ENCODE measurements at places on chromosomes 1 and 21. TPM values are rescaled to one million over a fixed set of nuclear protein-coding genes. Genes with fewer than 3 reads are reported as not detected.

DNA sequence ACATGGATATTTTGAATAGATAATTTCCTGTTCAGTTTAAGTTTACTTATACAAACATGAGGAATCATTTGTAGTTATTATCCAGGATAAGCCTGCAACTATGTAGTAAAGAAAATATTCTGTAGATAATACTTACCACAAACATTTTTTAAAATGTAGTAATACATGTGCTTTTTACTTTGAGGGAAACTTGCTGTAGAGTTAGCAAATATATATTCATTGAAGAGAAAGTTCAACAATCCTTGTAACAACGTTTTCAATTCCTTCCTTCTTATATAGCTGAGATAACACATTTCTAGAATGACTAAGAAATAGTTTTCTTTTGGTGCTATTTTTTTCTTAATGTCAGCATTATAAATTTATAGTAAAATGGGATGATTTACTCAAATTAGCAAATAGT lies 664.6 kb upstream of the ADAMTS5 start:
- no peak overlapping the region for H3K27ac ChIP-seq
- no peaks in the 10 kb centered on the region for H3K27me3 ChIP-seq
- no peaks in the 10 kb centered on the region for H3K4me1 ChIP-seq
- H3K4me3 ChIP-seq, result no peak overlapping the region

GRCh38 chr1:117830222-117830621 lies 99.2 kb downstream of the GDAP2 start:
- DNase-seq, result no peak
- peaks cover 2% of the 10 kb centered on the region for H3K36me3 ChIP-seq
- no peak overlapping the region for H3K27ac ChIP-seq
- H3K27me3 ChIP-seq, result no peaks in the 10 kb centered on the region

DNA sequence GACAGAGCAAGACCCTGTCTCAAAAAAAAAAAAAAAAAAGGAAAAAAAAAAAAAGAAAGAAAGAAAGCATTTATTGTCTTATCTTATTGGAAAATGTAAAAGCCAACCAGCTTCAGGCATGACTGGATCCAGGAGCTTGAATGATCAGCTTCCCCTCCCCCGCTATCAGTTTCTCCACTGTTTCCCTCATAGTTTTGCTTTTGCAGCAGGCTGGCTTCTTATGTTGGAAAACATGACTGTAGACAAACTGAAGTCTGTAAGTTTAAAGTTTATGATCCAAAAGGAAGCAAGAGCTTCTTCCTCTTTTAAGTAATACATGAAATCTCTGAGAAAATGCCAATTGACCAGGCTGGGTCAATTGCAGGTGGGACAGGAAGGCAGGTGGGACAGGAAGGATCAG lies 52.2 kb downstream of the FHAD1 start:
- no peak overlapping the region for H3K4me3 ChIP-seq
- no peaks in the 10 kb centered on the region for H3K36me3 ChIP-seq
- H3K27ac ChIP-seq, result no peak overlapping the region

DNA sequence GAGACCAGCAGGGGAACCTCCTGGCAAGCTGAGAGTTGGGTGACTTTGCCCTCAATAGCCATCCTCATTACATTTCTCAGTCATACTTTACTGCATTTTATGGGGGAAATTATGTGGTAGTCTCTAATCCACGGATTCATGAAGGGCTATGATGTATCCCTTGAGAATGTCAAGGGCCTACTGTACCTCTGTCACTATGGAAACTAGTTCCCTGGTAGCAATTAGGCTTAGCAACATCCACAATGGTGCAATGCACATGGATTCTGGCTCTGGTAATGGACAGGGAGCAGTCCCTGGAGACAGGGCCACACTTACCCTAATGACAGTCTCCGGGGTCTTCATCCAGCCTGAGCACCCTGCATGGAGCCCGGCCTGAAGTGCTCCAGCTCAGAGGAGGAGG lies 26.5 kb downstream of the LRRN2 start:
- DNase-seq, result no peak
- H3K4me3 ChIP-seq, result no peak overlapping the region
- H3K27me3 ChIP-seq, result no peaks in the 10 kb centered on the region
- H3K36me3 ChIP-seq, result no peaks in the 10 kb centered on the region

GRCh38 chr21:35579520-35580293 lies 480.6 kb downstream of the SETD4 start:
- H3K36me3 ChIP-seq, result no peaks in the 10 kb centered on the region
- DNase-seq, result no peak
- H3K27ac ChIP-seq, result no peak overlapping the region
- H3K4me3 ChIP-seq, result no peak overlapping the region

DNA sequence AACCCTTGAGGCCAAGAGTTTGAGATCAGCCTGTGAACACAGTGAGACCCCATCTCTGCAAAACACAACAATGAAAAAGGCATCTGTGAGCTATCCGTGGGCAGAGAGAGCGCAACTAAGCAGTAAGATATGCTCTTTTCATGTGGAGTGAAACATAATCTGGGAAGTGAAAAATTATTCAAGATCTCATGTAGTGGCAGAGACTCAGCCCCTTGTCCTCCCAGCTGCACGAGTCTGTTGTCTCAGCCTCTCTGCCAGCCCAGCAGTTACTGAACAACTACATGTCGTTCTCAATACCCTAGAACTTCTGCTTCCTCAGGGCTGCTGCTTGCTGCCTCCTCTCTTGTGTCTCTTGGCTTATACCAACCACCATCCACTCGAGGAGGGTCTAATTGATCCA lies 61.3 kb upstream of the WDR26 start:
- H3K36me3 ChIP-seq, result no peaks in the 10 kb centered on the region
- DNase-seq, result peak; percentile 58
- H3K4me1 ChIP-seq, result no peaks in the 10 kb centered on the region
- H3K27ac ChIP-seq, result no peak overlapping the region
- H3K4me3 ChIP-seq, result no peak overlapping the region

GRCh38 chr1:246595146-246595545 lies 28.9 kb downstream of the CNST start:
- H3K27ac ChIP-seq, result no peak overlapping the region
- H3K4me3 ChIP-seq, result no peak overlapping the region
- no peaks in the 10 kb centered on the region for H3K27me3 ChIP-seq
- H3K4me1 ChIP-seq, result no peaks in the 10 kb centered on the region

- H3K36me3 ChIP-seq, result no peaks in the 10 kb centered on the region
- DNase-seq, result no peak
- no peak overlapping the region for H3K27ac ChIP-seq
- H3K27me3 ChIP-seq, result no peaks in the 10 kb centered on the region
- H3K4me1 ChIP-seq, result no peaks in the 10 kb centered on the region
Measured at GRCh38 chr21:36820176-36821031, 121.5 kb downstream of the SIM2 start.

GRCh38 chr1:221725735-221726672 lies 15.9 kb downstream of the DUSP10 start:
- H3K27me3 ChIP-seq, result no peaks in the 10 kb centered on the region
- no peak overlapping the region for H3K4me3 ChIP-seq
- H3K27ac ChIP-seq, result no peak overlapping the region
- H3K4me1 ChIP-seq, result no peaks in the 10 kb centered on the region
- no peak for DNase-seq
- no peaks in the 10 kb centered on the region for H3K36me3 ChIP-seq

GRCh38 chr1:81466961-81467360 lies 333.8 kb upstream of the ADGRL2 start:
- no peak overlapping the region for H3K27ac ChIP-seq
- no peaks in the 10 kb centered on the region for H3K4me1 ChIP-seq
- no peak overlapping the region for H3K4me3 ChIP-seq
- DNase-seq, result no peak
- H3K27me3 ChIP-seq, result no peaks in the 10 kb centered on the region
- H3K36me3 ChIP-seq, result no peaks in the 10 kb centered on the region

DNA sequence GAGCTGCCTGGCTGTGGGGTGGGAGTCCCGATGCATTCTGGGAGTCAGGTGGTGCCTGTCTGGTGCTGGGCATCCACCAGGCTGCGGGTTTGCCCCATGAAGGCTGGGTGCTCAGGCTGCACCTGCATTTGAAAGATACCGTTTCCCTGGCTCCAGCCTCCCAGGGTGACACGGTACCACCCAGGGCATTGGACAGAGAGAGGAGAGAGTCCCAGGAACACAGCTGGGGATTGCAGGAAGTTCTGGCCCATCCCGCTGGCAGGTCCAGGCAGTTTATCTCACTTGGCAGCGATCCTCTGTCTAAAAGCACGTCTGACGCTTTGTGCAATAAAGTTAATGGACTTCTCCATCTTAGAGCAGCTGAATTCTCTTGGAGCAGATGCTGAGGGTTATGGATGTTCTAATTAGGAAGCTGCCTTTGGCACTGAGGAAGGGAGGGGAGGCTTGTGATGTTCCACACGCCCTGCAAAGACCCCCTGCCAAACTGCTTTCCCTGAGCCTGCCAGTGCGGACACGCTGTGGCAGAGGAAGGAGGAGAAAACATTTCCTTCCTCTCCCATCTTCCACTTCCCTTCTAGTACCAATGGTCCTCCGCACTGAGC lies 246.9 kb downstream of the GRIK3 start:
- DNase-seq, result no peak
- no peak overlapping the region for H3K27ac ChIP-seq
- H3K36me3 ChIP-seq, result no peaks in the 10 kb centered on the region
- H3K4me1 ChIP-seq, result no peaks in the 10 kb centered on the region
- H3K27me3 ChIP-seq, result no peaks in the 10 kb centered on the region

DNA sequence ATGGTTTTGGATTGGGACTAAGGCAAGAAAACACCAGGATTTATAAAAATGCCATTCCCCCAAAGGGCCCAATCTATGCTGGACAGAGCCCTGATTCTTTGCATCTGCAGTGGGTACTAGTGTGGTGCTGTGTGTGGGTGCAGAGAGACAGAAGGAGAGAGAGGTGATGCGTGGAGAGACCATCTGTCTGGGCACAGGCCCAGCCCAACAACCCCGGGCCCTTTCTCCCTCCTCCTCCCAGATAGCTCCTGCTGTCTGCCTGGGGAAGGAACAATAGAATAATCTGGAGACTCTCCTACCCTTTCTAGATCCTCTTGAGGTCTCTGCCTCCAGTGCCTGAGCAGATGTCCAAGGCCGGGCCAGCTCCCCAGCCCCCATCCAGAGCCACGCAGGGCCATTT lies 15.1 kb downstream of the KIAA1614 start:
- DNase-seq, result no peak
- no peaks in the 10 kb centered on the region for H3K36me3 ChIP-seq
- no peaks in the 10 kb centered on the region for H3K4me1 ChIP-seq
- no peak overlapping the region for H3K27ac ChIP-seq
- no peaks in the 10 kb centered on the region for H3K27me3 ChIP-seq

DNA sequence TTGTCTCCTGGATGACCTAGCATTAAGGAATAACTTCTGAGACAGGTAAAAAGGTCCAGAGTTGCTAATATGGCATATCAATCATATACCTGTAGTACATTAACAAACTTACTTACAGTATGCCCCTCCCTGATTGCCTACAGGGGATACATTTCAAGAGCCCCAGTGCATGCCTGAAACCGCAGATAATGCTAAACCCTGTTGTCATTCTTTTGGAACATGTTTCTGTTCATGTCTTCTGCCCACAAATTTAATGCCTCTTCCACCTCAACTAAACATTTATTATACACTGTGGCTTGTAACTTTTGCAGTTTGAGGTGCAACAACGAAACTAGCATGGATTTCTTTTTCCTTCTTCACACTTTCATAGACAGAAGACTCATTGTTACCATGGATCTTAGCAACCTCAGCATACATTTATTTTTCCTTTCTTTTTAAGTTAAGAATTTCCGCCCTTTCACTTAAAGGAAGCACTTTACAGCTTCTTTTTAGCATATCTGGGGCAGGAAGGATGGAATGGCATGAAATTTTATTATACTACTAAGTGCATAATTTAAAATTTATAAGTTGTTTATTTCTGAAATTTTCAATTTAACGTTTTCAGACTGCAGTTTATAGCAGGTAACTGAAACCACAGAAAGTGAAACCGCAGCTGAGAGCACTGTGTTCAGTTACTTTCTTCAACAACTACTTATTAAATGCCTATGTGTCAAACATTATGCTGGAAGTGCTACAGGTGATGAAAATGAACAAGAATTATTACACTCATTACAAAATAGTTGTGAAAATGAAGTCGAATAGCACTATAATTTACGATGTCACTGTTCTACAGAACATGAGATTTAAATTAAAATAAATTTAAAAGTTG lies 25.3 kb downstream of the F13B start:
- H3K27ac ChIP-seq, result no peak overlapping the region
- no peaks in the 10 kb centered on the region for H3K27me3 ChIP-seq
- DNase-seq, result no peak
- H3K36me3 ChIP-seq, result no peaks in the 10 kb centered on the region

DNA sequence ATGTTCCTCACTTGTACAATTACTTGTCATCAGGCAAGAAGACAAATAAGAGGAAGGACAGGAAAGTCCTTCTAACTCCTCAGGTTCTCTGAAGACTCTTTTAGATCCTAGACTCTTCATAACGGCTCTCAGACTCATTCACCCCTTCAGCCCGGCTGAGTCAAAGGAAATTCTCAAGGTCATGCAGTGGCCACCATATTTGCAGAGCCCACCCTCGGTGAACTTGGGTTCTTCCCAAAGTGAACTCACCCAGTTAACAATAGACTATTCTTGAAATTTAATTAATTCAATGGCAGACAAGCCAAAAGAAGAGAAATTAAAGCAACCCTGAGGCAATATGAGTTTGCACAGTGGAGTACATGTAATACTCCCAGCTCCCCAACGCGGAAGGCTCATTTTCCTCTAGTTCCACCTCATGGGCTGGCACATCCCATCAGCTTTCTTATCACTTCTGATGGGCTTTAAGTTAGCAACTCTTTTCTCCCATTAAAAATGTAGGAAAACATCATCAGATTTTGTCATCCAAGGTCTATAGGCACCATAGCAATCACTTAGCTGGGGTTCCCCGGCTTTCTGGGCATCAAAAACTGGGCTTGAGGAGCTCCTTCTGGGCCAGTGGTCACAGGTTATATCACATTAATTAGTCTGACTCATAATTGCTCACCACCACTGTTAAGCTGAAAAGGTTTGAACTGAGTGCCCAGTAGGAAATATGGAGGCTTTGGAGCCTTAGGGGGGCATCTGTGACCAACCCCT lies 27.8 kb upstream of the TIAM1 start:
- H3K4me1 ChIP-seq, result no peaks in the 10 kb centered on the region
- H3K27ac ChIP-seq, result no peak overlapping the region
- H3K27me3 ChIP-seq, result peaks cover 3% of the 10 kb centered on the region
- H3K4me3 ChIP-seq, result no peak overlapping the region
- DNase-seq, result no peak
- no peaks in the 10 kb centered on the region for H3K36me3 ChIP-seq

DNA sequence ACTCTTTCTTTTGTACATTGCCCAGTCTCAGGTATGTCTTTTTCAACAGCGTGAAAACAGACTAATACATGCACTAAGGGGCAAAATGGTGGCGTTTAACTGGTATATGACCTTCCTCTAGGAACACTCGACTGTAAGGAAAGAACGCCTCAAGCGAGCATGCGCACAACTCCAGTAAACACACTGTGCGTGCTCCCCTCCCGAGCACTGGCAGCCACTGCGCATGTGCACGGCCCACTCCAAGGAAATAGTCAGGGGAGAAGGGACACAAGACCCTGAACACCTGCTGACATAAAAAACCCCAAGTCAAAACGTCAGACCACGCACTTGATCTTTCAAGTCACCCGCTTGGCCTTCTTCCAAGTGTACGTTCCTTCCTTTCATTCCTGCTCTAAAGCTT lies 173.5 kb downstream of the NPHP4 start:
- H3K4me3 ChIP-seq, result no peak overlapping the region
- H3K36me3 ChIP-seq, result no peaks in the 10 kb centered on the region
- H3K27me3 ChIP-seq, result no peaks in the 10 kb centered on the region
- no peaks in the 10 kb centered on the region for H3K4me1 ChIP-seq
- H3K27ac ChIP-seq, result no peak overlapping the region

Gene C1orf116
- total RNA-seq, result 0.36 TPM

Gene PITHD1
- 39.8 TPM for total RNA-seq

Gene RIPK4
- 3.6 TPM for total RNA-seq

Gene COL6A1
- total RNA-seq, result 593 TPM

Gene AQP10
- 0.26 TPM for total RNA-seq

Gene TMEM125
- not detected for total RNA-seq

Measured in aorta (tissue), 5 donors.